HCEC 1CT (cell line): ENCODE measurements at places on chromosomes 12 and 14.

DNA sequence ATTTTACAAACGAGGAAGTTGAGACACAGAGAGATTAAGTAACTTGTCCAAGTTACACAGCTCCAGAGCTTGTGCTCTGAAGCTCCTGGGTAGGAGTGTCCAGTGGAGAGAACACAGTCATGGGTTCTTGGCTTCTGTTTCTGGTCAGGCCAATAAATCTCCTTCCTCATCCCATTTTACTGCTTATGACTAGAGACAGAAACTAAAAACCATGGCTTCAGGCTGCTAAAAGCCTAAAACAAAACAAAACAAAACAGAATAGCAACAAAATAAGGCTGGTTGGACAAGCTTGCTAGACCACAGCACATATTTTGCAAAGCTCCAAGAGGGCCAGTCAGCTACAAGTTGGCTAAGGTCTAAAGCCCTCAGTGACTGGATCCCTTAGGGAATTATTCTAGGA lies 49.8 kb downstream of the PTGER2 start:
- no peak for DNase-seq

- no peak for DNase-seq
Observed at GRCh38 chr12:61891632-61892031, 368.6 kb upstream of the USP15 start.

GRCh38 chr12:131232036-131232435 lies 278.3 kb downstream of the ADGRD1 start:
- DNase-seq, result no peak

DNA sequence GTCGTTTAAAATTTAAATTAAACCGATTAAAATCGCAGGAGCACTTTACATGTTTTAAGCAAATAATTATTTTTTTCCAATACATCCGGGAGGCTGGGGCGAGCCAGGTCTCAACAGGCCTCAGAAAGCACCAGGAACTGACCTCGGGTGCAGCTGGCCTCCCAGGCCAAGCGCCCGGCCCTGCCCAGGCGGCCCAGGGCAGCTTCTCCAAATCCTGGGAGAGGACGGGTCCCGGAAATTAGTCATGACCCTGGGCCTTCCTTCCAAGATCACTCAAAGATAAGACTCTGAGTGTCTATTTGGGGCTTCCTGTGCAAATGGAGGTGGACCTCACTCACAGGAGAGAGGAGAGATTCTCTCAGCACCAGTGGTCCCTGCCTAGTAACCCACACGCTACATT lies 177.1 kb downstream of the BCL11B start:
- no peak for DNase-seq

GRCh38 chr12:52924764-52925716 lies 20.2 kb upstream of the KRT8 start:
- peak; percentile 31 for DNase-seq

GRCh38 chr12:58176296-58176869 lies 235.0 kb downstream of the ATP23 start:
- DNase-seq, result peak; percentile 50

DNA sequence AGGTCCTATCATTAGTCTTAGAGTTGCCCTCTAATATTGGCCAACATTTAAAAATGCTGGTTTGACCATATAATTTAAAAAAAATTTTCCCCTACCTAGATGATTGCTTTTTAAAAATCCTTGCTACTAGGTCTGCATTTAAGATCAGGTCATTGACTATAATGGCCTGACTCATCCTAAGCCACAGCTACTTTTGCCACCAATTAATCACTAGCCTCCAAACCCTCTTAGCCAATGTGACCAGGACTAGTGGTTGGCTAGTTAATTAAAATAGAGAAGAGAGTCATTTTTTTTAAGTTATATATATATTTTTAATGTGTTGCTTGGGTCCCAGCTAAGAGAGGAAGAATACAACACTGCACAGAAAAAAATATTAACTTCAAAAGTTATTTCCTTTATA lies 57.5 kb downstream of the SOS2 start:
- DNase-seq, result peak; percentile 28

- no peak for DNase-seq
Observed at GRCh38 chr14:65032319-65032718, 45.6 kb downstream of the FNTB start.

- no peak for DNase-seq
Observed at GRCh38 chr14:67004521-67004920, 184.7 kb upstream of the GARIN2 start.

DNA sequence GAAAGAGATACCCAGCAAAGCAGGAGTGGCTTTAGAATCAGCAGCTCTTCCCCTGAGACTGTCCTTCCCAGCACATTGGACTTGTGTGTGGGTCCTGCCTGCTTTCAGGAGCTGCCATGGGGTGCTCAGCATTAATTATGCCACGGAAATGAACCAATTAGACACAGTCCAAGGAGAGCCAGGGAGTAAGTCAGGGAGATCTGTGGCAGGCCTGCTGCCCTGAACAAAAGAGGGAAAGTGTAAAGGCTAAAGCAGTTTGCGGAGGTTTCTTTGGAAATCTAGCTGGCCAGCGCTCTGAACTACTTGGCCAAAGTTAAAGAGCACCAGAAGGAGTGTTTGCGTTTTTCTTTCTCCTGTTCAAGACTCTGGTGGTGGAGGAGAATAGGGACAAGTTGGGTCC lies 65.7 kb upstream of the SRSF5 start:
- DNase-seq, result no peak

DNA sequence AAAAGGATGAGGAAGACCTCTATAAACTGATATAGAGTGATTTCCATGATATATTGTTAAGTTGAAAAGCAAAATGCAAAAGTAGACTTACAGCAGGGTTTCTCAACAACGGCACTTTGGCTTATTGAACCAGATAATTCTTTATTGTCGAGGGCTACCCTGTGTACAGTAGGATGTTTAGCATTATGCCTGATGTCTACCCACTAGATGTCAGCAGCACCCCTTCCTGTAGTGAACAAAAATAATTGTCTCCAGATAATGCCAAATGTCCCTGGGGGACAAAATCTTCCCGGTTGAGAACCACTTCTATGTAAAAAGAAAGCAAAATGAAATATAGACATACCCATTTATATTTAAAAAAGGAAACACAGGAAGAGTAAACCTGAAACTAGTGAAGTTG lies 32.4 kb downstream of the ABCD2 start:
- peak; percentile 29 for DNase-seq

- DNase-seq, result no peak
Observed at GRCh38 chr14:40838601-40839000, 768.1 kb upstream of the LRFN5 start.

- peak; percentile 13 for DNase-seq
Observed at GRCh38 chr14:104794099-104794498, 1.4 kb downstream of the AKT1 start.

DNA sequence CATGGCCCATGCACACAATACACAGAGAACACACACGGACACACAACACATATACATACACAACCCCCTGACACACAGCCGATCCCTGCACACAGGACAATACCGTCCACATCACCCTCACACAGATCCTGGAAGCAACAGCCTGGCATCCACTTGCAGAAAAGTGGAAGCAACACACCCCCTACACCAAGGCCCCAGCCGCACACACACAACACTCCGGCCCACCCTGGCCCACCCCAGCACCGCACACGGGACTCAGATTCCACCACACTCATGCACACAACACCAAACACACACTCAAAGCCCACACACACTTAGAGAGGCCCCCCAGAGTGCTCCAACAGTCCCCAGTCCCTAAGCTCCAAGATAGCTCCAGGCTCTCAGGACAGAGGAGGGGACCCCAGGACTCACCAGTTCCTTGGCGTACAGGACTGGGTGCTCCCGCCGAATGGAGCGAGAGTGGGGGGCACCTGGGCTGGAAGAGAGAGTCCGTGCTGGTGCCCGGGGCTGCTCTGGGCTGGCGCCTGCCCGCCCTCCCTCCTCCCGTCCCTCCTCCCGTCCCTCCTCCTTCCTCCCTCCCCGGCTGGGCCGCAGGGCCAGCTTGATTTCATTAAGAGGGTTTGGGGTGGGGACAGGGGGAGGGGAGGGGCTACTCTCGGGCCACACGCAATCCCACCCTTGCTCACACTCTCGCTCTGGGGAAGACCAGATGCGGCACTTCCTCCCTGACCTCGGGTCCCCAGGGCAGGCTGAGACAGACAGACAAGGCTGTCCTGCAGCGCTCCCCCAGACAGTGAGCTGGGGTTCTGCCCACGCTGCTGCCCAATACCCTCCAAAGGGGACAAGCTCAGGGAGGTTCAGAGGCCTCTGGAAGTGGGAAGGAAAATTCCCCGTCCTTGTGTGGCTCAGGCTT lies at the start of gene TMEM119:
TSS of gene TMEM119 (minus strand) at position 526 of the 913 bp plus-strand sequence. CDS start 5,701 bp downstream, outside the sequence.
- peak; percentile 75 for DNase-seq

GRCh38 chr12:75984577-75985182 lies 46.9 kb downstream of the PHLDA1 start:
- DNase-seq, result no peak
